ENCODE measurements at places on chromosomes 5 and 9.

DNA sequence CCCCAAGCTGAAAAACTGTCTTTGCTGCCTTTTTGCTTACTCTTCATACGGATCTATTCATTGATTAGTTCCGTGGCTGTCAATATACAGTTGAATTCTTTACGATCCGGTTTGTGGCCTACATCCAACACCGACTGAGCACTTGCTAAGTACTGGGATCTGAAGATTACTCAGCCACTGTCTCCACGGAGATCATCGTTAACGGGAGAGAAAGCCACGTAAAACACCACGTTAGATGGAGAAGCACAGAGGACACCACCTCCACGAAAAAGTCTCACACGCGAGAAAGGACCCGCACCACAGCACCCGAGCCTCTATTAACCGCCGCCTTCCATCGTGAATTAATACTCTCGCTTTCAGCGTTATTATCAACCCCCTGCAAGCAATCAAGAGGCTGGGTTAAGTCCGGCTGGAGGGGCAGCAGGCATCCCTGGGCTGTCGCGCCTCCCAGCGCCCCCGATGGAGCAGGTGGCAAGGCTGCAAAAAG is 650 bp downstream of the ELP1 start:
- no peak for DNase-seq

DNA sequence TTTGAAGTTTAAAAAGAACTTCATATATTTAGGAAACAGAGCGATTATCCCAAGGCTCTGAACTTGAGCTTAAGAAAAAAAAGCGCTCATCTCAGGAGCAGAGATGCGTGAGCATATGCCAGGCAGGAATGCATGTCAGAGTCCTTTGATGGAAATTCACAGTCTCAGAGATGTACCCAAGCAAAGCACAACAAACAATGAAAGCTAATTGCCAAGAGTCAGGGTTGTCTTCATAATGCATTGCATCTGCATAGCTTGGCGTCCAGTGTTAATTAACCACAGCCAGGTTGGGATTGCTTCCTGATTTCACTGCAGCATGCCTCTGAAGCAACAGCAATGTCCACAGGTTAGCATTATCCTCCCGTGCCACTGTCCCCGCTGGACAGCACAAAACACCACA is 907.0 kb upstream of the DMAC1 start:
- DNase-seq, result no peak

DNA sequence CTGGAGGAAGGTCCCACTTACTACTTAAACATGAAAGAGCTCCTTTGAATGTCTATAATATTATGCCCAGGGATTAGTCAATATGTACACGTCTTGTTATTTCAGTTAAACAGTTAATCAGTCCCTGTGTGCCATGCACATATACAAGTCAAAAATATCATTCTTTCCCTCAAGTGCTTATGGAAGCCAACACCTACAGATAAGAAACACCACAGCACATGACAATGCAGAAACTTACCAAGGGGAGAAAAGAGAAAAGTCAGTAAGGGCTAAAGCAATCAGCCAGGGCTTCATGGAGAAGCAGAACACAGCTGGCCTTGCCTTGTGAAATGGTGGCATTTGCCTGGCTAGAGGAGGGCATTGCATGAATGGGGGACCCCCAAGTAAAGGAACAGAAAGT is 88.3 kb downstream of the SNCAIP start:
- DNase-seq, result no peak

DNA sequence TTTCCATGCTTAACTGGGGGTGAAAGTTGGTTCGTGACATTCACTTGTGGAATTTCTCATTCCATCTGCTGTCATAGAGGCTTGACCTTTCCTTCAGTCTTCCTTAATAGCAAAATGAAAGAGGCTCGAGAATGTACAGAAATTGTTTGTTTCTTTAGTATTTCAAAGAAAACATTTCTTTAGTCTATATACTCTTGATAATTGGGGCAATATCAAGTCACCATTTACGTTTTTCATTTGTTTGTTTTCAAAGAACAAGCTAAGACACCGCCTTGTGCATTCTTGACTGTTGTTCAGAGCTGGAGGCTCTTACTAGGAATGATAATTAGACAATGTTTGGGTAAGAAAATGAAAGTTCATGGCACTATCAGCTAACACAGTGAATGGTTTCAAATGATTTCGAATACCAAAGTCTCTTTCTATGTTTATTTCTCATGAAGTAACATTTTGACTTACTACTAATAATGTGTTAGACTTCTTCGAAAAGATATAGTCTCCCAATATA is 835.4 kb downstream of the SEMA5A start:
- no peak for DNase-seq

DNA sequence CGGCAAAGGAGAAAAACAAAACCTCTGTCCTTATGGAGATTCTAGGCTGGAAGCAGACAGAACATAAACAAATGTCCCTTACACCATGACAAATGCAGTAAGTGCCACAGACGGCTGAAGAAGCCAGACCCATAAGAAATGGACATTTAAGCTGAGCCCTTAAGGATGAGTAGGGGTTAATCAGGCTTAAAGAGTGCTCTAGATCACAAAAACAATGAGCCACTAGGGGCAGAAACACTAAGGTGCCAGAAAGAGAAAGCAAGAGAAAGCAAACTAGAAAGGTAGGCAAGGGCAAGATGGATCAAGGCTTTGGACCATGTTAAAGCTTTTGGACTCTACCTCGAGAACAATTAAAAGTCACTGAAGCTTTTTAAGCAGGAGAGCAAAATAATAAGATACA is 326.9 kb upstream of the WWC1 start:
- DNase-seq, result no peak

- DNase-seq, result no peak
Observed at GRCh38 chr5:129110742-129111141, 16.2 kb downstream of the ISOC1 start.

GRCh38 chr5:40453689-40454088 is 226.0 kb upstream of the PTGER4 start:
- DNase-seq, result no peak

DNA sequence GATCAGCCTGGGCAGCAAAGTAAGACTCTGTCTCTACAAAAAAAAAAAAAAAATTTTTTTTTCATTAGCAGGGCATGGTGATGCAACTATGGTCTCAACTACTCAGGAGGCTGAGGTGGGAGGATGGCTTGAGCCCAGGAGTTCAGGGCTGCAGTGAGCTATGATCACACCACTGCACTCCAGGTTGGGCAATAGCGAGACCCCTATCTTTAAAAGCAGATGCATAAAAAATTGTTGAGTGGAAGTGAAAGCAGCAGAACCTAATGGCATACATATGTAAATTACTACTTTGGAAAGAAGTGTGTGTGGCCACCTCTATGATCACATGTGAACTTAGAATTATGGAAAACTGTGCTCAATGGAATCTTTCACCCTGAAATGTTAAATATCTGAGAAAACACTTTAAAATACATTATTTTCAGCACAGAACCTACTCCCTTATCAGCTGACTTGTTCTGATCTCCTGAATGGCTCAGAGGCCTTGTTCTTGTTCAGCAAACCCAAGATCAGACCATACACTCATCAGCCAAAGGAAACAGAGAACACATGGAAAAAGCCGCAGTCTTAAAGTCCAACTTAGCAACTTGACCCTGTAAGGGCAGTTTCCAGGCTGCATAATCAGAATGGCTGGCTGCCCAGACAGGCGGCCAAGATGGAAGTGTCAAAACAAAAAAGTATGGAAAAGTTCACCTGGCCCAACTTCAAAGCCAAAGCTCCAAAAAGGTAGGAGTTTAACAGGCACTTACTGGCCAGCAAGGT is 56.5 kb downstream of the SIL1 start:
- DNase-seq, result no peak

DNA sequence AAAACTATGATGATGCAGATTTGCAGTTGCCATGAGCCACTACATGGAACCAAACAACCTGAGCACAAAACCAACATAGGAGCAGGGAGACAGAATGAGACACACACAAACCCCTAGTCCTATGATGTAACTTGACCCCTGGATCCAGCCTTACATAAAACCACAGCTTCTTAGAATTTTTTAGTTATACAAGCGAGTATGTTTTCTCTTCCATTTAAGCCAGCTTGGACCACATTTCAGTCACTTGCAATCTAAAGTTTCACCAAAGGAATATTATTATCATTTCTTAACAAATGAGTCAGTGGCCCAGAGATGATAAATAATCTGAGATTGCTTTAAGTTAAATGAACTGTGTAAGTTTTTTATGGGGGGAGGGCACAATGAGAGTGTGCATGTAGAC is 6.8 kb downstream of the SPOCK1 start:
- DNase-seq, result no peak
